Renal pelvis (tissue), 12 donors: ENCODE measurements at places on chromosomes 1 and 21. TPM values are rescaled to one million over a fixed set of nuclear protein-coding genes. Genes with fewer than 3 reads are reported as not detected.

DNA sequence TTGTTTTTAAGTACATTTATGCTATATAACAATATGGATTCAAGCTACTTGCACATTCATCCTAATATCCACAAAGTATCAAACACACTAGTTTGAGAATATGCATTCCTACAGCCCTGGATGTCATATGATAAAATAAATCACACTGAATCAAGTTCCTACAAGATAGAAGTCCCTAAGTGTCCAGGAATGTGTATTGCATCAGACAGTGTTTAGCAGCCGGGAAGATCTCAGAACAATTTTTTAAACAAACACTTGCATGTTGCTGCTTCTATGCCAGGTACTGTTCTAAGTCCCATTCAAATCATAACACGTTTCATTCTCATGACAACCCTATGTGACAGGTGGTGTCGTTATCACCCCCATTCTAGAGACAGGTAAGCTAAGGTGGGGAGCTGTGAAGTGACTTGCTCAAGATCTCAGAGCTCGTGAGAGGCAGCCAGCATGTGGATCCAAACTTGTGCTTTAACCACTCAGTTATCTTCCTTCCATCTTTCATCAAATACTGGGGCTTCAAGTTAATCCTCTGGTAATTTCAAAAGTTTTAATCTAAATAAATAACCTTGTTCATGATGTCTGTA, 68.3 kb upstream of the KIF26B start:
- DNase-seq, result no peak

- DNase-seq, result no peak
These were observed 12.8 kb upstream of the CTSS start for GRCh38 chr1:150778409-150778808.

DNA sequence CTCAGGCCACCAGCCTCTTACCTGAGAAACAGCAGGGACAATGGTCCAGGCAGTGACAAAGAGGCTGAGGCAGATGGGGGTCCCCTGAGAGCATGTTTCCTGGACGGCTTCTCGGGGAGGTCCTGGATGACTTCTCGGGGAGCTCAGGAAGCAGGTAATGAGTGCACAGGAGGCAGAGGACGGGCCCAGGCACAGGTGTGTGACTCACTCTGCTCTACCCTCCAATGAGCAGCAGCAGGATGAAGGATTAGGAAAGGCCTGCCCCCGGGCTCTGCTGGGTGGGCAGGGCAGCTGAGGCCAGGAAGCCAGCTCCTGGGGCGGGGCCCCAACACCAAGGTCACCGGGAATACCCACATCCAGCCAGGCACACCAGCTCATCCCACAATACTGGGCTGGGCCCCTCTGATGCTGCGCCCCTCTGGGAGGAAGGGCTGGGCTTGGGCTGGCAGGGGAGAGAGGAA, 17.2 kb upstream of the PTAFR start:
- DNase-seq, result no peak

The FNDC10 gene
- polyA plus RNA-seq, result 2.1 TPM
